ENCODE measurements at places on chromosomes 13 and 19.

DNA sequence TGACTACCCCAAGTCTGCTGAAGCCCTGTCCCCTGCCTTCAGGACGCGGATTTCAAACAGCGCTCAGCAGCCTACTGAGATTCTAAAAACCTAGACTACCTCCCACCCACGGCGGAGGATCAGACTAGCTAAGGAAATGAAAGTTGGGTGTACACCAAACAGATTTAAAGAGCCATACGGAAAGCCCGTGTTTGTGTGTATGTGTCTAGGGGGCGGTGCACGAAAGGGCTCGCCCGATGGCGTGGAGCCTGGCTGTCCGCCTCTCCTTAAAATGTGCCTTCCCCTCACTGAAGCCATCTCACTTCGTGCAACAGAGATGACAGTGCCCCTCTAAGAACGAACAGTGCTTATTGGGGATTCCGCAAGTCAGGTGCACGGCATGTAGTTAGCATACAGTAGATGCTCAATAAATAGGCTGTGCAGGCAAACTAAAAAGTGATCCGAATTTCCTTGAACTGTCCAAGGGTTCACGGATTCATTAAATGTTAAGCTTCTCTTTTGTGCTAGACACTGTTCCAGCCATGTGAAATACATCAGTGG, 639 bp downstream of the LENG1 start:
- DNase-seq = no peak

DNA sequence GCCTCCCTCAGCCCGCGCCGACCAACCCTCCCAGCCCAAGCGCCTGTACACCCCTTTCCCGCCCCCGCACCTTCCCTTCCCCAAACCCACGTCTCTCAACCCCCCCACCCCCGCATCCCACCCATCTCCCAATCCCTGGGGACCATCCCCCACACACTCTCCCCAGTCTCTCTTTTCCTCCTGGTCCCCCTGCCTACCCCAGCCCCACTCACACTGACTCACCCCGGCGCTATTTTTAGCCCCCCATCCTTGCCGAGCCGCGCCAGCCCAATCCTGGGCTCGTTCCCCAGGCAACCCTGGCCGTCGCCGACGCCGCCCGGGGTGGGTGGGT, 11.7 kb downstream of the CIC start:
- no peak for DNase-seq

DNA sequence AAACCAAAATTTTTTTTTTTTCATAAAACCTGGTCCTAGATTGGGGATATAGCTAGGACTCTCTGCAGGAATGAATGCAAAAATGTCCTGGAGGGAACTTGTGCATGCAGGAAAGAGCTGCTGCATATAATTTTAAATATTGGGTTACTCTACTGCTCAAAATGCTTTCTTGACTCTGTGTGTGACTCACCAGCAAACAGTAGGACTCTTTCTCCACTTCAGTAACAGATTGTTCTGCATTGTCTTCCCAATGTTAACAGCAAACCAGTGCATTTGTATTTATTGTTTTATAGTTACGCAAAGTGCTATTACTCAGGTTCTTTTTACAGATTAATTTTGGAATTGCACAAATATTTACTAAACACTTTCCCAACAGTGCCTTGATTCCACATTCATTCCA, 163.7 kb upstream of the KL start:
- DNase-seq = no peak

- DNase-seq = no peak
Observed at GRCh38 chr13:46343279-46343994, 43.6 kb downstream of the RUBCNL start.

- no peak for DNase-seq
Observed at GRCh38 chr19:3073931-3074595, 11.8 kb upstream of the TLE5 start.

GRCh38 chr13:43127827-43128226, 104.4 kb downstream of the DNAJC15 start:
- DNase-seq = no peak

GRCh38 chr13:48222358-48223301, 10.4 kb upstream of the ITM2B start:
- no peak for DNase-seq

DNA sequence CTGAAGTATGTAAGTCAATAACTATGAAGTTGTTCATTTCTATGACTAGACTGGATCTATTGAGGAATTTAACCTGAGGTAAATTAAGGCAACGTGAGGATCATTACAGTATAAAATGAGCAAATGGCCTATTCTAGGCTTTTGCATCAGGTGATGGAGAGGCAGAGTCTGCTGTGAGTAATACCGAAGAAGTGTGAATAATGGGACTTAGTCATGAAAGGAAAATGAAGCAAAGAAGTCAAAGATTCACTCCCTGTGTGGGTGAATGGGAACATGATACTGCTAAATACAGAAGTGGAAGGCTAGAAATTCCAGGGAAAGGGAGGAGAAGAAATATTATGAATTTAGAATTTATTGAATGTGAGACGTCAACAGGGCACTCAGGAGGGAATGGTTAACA, 774.1 kb downstream of the LIG4 start:
- DNase-seq = no peak

- no peak for DNase-seq
Observed at GRCh38 chr19:12689581-12690216, 1.9 kb downstream of the GNG14 start.

DNA sequence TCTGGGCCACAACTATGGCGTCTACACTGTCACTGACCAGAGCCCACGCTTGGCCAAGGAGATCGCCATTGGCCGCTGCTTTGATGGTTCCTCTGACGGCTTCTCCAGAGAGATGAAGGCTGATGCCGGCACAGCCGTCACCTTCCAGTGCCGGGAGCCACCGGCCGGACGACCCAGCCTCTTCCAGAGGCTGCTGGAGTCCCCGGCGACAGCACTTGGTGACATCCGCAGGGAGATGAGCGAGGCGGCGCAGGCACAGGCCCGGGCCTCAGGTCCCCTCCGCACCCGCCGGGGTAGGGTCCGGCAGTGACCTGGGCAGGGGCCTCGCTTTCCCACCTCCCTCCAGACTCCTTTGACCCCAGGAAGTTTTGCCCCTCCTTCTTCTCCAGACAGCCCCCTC, 7.6 kb downstream of the CILP2 start:
- DNase-seq = no peak

- DNase-seq = no peak
Observed at GRCh38 chr13:36992362-36992761, 6.8 kb downstream of the ALG5 start.

DNA sequence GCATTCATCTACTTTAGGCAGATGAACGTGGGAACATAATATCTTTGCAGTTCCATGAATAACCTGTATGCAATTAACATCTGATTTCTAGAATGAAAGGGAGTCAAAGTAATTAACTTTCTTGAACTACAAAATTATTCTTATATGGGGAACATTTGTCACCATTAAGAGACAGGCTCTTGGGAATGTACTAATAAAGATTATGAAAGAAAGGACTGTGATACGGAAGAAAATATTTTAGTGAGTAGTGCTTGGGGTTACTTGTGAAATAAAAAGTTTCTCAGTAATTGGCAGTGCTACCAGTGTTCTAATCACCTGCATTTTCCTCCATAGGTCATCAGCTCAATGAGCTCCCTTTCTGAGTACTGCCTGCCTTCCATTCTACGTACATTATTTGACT, 85.4 kb downstream of the FRY start:
- DNase-seq = no peak

DNA sequence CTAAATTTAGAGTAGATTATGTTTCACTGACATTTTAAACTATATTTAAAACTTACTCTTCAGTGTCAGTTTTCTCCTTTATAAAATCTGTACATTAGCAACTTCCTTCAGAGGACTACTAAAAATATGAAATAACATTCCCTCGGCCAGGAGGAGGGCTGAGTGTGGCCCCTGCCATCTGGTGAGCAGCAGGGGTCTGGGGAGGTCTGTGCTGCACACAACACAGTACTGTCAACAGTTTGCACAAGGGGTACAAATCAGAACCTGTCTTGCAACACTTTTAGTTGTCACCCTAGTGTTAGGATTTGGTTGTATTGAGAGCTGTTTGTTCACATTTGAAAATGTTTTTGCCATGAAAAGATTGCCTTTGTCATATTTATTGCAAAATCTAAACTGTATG, 48.9 kb downstream of the TPP2 start:
- DNase-seq = no peak

- no peak for DNase-seq
Observed at GRCh38 chr13:21060338-21061028, 903 bp downstream of the LATS2 start.

GRCh38 chr19:2207991-2208860, 27.9 kb downstream of the PLEKHJ1 start:
- DNase-seq = no peak

Measured in C1 segment of cervical spinal cord (tissue), 14 donors.